ENCODE measurements at places on chromosomes 2 and 18.

GRCh38 chr2:70664525-70664924 lies 103.5 kb downstream of the ADD2 start:
- DNase-seq: no peak

DNA sequence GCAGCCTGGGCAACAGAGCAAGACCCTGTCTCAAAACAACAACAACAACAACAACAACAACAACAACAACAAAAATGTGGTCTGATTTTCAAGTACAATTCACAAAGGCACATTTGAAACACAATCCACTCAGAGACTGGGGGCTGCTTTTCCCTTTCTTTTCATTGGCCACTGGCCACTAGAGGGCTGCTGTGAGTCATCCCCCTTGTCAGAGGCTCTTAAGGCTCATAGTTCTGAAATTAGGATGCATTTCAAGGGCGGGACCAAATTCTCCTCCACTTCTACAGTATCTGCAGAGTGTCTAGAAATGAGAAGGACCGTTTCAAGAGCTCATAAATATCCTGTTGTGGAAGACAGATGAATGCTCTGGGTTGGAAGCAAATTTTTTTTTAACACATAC lies 285.4 kb downstream of the NRXN1 start:
- peak; percentile 36 for DNase-seq

- DNase-seq: no peak
Observed at GRCh38 chr2:86186431-86186830, 8.8 kb downstream of the IMMT start.

DNA sequence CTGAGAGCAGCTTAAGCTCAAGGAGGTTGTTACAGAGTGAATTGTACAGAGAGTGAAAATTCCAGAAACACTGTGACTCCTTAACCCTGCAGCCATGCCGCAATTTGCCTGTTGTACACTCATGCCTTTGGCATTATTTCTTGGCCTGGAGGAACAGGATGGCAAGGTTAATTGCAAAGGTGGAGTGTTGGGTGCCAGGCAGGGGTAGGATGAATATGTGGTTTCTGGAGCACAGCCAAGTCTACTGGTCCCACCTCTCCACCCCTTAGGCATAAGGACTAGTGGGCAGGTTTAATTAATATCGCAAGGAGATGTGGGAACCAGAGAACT lies 250.2 kb downstream of the LRRTM1 start:
- DNase-seq: no peak
